RWPE1 (cell line): ENCODE measurements at places on chromosomes 5 and 9.
A peak's percentile ranks its signal among the peaks of the same experiment; 100 is the strongest.

- no peak for DNase-seq
Measured at GRCh38 chr5:172611913-172612312, 29.1 kb upstream of the NEURL1B start.

DNA sequence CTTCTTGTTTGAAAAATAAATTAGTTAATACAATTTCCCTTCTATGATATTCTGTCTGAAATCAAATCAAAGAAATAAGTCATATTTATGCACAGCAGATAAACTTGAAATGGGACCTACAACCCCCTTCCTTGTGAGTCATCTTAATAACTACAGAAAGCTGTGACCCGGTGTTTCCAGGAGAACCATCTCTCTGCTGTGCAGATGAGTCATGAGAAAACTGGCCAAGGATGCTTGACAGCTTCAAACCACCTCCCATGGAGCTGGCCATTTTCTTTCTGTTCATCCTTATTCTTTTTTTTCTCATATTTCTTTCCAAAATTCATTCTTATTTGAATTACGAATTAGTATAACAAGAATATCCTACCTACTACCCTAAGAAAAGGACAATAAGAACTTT, 43.4 kb upstream of the NR4A3 start:
- DNase-seq = peak; percentile 81

GRCh38 chr9:818958-819357, 22.5 kb upstream of the DMRT1 start:
- no peak for DNase-seq

- DNase-seq = no peak
Measured at GRCh38 chr5:1492757-1493156, 31.0 kb downstream of the LPCAT1 start.

GRCh38 chr5:133942614-133943474, 25.6 kb downstream of the C5orf15 start:
- no peak for DNase-seq

DNA sequence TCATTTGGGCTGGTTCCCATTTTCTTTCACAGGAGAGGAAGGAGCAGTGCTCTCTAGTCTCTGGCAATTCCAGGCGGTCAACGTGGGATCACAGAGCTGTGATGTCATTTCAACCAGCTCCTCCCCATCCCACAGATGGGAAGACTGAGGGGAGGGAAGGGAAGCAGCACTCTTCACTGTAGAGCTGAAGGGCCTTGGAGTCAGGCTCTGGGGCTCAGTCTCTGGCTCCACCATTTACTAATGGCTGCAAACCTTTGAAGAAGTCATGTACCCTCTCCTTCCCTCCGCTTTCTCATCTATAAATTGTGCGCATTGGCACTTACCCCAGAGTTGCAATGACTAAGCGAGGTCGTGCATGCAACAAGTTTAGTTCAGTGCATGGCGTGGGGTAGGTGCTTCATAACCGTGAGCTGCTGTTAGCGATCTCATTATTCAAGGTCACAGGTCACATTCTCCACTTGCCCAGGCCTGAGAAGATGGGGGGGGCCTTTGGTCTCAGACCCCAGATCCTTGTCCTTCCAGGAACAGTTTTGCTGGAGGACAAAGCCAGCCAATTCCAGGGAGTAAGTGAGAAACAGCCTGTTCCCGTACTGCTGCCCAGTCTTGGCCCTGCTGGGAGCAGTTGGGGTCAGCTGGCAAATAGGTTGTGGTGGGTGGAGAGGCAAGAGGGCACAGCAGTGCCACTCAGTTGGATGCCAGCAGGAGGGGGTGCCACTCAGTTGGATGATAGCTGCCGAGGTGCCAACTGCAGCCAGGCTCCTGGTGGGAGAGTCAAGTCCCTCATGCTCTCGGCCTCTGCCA, 136.7 kb downstream of the RGS3 start:
- peak; percentile 72 for DNase-seq

DNA sequence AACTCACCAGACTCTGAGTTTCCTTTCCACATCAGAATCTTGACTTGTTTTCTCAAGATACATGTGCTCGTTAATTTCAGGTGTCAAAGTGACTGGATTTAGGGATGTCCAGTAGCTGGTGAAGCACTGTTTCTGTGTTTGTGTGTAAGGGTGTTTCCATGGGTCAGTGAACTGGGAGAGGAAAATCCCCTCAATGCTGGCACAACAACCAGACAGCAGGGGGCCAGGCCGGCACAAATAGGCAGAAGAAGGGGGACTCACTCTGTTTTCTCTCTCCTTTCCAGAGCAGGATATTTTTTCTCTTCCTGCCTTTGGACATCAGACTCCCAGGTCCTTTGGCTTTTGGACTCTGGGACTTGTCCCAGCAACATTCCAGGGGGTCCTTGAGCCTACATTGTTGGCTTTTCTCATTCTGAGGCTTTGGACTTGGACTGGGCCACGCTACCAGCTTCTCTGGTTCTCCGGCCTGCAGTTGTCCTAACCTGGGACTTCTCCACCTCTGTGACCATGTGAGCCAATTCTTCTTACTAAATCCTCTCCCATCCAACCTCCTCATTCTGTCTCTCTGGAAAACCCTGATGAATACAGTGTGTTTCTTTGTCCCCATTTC, 144.0 kb downstream of the CAAP1 start:
- no peak for DNase-seq

GRCh38 chr9:98808411-98808815, 943 bp downstream of the GALNT12 start:
- DNase-seq = no peak

DNA sequence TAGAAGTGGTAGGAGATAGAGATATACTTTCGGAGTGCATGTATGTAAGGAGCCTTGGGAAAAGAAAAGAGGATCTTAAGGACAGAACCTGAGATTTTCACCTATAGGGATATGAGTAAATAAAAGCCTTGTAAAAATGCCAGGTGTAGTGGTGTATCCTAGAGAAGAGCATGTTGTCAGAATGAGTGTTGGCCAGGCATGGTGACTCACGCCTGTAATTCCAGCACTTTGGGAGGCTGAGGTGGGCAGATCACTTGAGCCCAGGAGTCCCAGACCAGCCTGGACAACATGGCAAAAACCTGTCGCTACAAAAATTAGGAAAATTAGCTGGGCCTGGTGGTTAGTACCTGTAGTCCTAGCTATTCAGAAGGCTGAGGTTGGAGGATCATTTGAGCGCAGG, 76.0 kb downstream of the IPO11 start:
- peak; percentile 16 for DNase-seq

GRCh38 chr9:84340535-84340934, at the start of gene SLC28A3:
Gene SLC28A3, minus strand, starts transcription at chr9:84340758. Its CDS starts 125 bp downstream, at chr9:84340633.
- no peak for DNase-seq

DNA sequence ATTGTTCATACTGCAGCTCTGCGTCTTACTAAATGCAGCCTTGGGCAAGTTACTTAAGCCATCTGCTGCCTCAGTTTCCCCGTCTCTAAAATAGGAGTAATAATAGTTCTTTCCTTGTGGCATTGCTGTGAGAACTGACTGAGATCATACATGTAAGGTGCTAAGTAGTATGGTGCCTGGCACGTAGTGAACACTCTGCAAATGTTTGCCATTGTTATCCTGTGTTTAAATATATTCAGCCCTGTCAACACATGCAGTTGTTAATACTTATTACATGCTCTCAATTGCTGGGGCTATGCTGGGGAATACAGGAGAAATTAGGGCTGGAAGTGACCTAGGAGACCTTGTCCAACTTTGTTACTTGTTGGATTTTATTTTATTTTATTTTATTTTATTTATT, 105.2 kb upstream of the RAI14 start:
- no peak for DNase-seq

DNA sequence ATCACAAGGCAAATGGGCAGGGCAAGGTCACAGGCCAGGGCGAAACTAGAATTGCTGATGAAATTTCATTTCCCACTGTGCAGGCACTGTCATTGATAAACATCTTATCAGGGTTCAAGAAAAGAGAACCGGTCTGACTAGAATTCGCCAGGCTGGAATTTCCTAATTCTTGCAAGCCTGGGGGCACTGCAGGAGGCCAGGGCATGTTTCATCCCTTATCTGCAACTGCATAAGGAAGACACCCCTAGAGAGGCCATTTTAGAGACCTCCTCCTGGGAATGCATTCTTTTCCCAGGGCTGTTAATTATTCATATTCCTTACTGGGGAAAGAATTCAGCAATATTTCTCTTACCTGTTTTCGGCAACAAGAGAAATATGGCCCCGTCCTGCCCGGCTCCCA, 266.2 kb upstream of the CYLC2 start:
- DNase-seq = no peak

- DNase-seq = no peak
Measured at GRCh38 chr5:174426388-174426787, 298.0 kb upstream of the MSX2 start.

DNA sequence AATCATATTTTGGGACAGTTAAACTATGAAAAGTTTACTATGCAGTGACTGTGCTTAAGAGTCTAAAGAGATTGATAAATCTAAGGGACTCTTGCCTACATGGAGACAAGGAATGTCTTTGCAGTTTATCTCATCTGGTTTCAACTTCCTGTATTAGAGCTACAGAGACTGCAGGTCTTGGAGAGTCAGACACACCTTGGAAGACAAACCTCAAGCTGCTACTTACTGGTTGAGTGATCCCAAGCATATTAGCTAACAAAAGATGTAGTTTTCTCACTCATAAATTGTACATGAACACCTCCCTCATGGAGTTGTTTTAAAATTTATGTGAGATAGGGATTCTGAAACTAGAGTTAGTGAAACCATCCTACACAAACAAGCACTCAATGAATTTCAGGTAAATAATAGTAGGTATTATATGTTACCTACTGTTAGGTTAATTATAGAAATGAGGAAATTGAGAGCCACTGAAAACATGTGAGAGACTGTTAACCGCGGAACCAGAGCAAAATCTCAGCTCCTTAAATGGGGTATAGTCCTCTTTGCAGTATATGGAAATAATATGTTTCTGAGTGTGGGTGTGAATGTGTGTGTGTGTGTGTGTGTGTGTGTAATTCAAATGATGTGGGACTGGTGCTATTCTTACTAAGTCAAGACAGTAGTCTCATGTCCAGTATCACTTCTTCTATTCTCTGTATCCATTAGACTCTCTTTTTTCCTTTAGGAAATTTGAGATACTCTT, 752.1 kb downstream of the DTWD2 start:
- DNase-seq = no peak

GRCh38 chr9:126298063-126298801, 28.4 kb upstream of the MVB12B start:
- DNase-seq = no peak

GRCh38 chr5:53749621-53750020, 189.2 kb downstream of the NDUFS4 start:
- no peak for DNase-seq

GRCh38 chr5:15946026-15946425, 233.6 kb downstream of the MARCHF11 start:
- no peak for DNase-seq

- DNase-seq = no peak
Measured at GRCh38 chr5:1998348-1998669, 115.6 kb upstream of the IRX4 start.

DNA sequence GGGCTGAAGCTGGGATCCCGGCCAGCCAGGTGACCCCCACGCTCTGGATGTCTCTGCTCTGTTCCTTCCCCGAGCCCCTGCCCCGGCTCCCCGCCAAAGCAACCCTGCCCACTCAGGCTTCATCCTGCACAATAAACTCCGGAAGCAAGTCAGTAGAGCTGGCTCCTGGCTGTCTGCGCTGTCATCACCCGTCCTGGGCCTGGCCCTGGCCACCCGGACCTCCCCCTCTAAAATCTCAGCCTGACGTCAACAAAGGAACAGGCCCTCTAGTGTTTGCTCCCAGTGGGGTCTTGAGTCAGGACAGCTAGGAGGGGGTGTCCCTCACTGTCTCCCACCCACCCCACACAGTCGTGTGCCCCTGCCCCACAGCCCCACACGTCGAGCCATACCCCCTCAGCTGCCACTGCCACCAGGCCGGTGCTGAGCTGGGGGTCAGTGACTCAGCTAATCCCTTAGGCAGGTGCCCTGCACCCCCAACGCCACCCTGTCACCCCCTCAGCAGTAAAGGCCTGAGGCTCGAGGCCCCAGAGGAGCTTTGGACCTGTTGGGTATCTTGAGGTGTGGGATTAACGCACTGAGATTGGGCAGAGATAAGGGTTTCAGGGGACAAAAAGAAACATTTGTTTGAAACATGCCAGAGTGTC, 1.1 kb upstream of the LCNL1 start:
- DNase-seq = no peak
